ENCODE measurements at places on chromosomes 12 and 14.

GRCh38 chr14:35068238-35069012 is 22.4 kb downstream of the FAM177A1 start:
- DNase-seq: no peak

- no peak for DNase-seq
Observed at GRCh38 chr12:110111476-110112334, 12.5 kb upstream of the IFT81 start.

DNA sequence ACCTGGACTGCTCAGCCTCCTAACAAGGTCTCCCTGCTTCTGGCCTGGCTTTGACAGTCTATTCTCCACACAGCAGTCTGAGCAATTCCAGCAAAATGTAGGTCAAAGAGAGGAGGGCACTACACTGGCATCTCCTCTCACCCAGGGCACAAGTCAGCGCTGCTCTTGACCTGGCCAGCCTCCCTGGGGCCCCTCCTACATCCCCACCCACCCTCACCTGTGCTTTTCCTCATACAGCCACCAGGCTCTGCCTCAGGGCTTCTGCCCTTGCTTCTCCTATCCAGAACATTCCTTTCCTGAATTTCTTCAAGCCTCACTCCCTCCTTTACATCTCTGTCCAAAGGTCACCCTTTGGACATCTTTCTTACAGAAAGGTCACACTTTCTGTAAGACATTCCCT is 33.7 kb downstream of the GALNT4 start:
- DNase-seq: no peak

DNA sequence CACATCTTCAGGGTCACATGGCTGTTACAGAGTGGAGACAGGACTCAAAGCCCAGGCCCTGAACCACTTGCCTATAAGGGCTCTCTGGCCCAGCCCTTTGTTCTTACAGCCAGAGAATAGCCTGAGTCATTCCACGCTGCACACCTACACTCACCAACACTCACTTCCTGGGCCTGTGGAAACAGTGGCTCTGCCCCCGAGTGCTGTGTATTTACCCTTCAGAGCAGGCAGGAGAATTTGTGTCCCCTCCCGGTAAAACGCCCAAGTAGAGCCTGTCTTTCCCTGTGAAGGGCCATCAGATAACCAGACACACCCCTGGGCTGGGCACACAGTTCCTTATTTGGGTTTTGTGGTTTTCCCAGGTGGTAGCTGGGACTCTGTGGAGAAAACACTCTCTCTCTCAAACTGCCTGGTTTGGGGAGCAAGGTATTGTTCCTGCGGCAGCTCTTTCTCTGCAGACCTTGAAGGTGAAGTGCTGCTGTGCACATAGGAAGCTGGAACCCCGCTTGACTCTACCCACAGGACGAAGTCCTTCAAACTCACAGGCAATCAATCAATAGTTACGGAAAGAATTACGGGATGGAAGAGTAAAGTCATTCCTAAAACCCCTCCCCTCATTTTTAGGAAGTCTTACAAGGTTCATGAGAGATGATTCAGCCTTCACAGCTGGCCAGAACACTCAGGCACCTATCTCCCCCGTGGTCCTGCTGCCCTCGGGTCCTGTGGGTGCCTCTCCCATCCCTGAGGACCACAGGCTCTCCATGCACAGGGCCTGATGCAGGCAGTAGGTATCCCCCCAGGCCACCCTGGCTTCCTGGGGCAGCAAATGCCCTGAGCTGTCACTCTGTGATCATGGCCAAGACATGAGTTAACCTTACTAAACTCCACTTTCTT is 20.3 kb downstream of the FIGNL2 start:
- DNase-seq: no peak

GRCh38 chr14:36438883-36439282 is 81.1 kb downstream of the NKX2-1 start:
- DNase-seq: no peak

GRCh38 chr12:84760091-84760865 is 152.3 kb downstream of the SLC6A15 start:
- no peak for DNase-seq

GRCh38 chr12:27623645-27624044 is 72.6 kb upstream of the REP15 start:
- no peak for DNase-seq

GRCh38 chr14:42224053-42224888 is 617.6 kb downstream of the LRFN5 start:
- DNase-seq: no peak

- DNase-seq: no peak
Observed at GRCh38 chr12:41230756-41231155, 42.6 kb downstream of the PDZRN4 start.

Data from GM18507 (cell line).